ENCODE measurements at places on chromosomes 1 and 21. TPM values are rescaled to one million over a fixed set of nuclear protein-coding genes. Genes with fewer than 3 reads are reported as not detected.

DNA sequence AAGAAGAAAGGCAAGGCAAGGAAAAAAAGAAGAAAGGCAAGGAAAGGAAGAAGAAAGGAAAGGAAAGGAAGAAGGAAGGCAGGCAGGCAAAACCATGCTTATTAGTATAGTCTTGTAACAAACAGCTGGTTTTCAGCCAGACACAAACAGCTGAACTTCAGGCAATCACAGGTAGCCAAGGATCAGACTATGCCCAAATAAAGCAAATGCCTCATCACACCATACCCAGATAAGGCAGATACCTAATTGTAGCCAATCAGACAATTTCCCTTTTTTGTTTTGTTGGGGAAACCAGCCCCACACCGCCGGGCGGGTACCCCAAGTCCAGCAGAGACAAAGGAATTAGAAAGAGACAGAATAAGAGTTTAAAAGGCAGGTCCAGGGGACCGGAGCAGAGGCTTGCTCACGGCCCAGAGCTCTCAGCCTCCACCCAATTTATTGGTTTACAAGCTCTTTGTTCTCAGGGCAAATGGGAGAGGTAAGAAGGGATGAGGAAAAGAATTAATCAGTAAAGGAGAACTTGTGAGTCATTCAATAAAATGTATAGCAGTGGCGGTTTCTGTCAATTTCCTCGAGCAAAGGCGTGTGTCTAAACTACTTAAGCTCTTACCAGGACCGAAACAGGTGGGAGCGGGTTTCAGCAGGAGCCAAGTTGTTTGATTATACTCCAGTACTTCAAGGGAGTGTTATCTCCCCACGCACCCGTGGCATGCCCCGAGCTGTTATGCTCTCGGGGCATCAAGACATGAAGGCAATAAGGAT lies 886.8 kb downstream of the KCNT2 start:
- no peak overlapping the region for H3K27ac ChIP-seq
- no peaks in the 10 kb centered on the region for H3K27me3 ChIP-seq
- no peak for DNase-seq

DNA sequence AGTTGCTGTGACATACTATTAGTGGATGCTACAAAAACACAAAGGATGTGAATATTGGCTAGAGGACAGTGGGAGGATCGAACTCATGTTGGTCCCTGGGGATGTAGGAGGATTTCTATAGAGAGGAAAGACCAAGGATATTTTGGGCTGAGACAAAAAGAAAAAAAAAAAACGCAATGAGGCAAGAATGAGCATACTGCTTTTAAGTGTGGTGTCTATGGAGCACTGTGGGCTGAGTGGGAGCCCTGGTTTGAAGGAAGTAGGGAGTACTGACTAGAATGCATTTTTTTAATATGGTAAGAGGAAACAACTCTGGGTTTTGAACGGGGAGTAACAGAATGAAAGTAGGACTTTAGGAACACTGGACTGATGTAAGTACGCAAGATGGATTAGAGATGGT lies 450.7 kb downstream of the NEGR1 start:
- H3K27me3 ChIP-seq: no peaks in the 10 kb centered on the region
- no peak for DNase-seq
- no peaks in the 10 kb centered on the region for H3K36me3 ChIP-seq
- no peaks in the 10 kb centered on the region for H3K4me1 ChIP-seq
- H3K27ac ChIP-seq: no peak overlapping the region

DNA sequence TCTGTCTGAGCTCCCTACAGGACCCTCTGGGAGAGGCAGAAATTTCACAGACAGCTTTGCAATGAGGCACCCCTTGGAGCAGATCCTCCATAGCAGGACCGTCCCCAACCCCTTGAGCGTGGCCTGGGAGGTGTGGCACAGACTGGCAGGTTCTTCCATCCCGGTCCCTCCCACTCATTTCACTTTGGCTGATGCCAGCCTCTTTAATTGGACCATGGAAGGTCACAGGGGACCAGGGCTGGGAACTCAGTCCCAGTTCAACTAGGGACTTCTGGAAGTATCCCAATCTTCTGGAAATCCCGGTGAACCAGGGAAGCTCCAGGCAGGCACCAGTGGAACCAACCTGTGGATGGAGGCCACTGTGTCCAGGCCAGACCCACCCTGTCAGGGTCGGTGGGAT lies 83.7 kb downstream of the SPSB1 start:
- H3K36me3 ChIP-seq: no peaks in the 10 kb centered on the region
- DNase-seq: no peak
- no peaks in the 10 kb centered on the region for H3K27me3 ChIP-seq
- no peaks in the 10 kb centered on the region for H3K4me1 ChIP-seq
- H3K4me3 ChIP-seq: no peak overlapping the region

GRCh38 chr21:39377444-39378050 lies 28.7 kb upstream of the HMGN1 start:
- no peaks in the 10 kb centered on the region for H3K27me3 ChIP-seq
- H3K4me1 ChIP-seq: no peaks in the 10 kb centered on the region
- H3K27ac ChIP-seq: no peak overlapping the region
- DNase-seq: no peak
- no peak overlapping the region for H3K4me3 ChIP-seq

Gene RIPPLY3
- total RNA-seq: 0.91 TPM
